ENCODE measurements at places on chromosomes 3 and 15.
A peak's percentile ranks its signal among the peaks of the same experiment; 100 is the strongest.

DNA sequence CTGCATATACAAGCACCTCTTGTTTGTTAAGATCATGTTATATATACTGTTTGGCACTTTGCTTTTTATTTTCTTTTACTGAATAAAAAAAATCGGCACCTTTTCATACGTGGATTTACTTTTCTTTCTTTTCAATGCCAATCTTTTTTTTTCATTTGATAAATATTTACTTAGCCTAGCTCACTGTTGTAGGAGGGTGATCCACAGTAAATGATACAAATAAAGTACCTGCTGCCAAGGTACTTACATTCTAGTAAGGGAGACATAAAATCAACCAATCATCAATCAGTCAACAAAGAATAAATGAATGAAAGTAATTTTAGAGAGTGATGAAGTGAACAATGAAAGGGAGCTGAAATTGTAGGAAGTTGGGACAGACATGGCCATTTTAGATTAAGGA, 18.3 kb downstream of the GNB5 start:
- no peak for DNase-seq

GRCh38 chr3:42803414-42804105, 730 bp downstream of the HIGD1A start:
- DNase-seq: no peak

DNA sequence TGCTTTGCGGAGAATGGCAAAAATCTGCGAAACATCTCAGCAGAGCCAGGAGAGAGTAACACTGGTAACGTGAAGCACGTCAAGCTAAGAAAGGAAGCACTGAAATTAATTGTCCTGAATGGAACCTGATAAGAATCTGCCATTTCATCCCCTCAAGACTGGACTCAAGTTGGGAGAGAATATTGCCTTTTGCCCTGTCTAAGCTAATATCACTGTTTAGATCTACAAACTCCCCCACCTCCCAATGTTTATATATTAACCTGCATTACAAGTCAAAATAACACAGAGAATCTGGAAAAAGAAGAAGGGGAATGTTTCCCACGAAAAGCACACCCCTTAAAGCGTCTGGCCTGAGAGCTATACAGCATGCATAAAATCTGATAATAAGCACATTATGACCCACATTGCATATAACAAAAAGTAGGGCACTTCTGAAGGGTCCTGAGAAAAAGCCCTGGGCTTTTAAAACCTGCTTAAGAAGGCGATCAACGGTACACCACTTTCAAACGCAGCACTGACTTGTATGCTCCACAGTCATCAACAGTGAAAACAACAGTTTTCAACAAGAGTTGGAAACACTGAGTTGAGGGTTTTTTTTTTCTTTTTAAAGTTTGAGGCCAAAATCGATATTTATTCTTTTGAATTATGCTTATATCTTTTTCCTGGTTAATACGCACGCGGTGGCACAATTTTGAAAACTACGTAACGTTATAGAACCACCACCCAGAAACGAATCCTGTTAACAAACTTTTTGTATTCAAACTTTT, 1.4 kb upstream of the KAT2B start:
- no peak for DNase-seq

GRCh38 chr3:48500656-48501055, 3.3 kb downstream of the SHISA5 start:
- no peak for DNase-seq

DNA sequence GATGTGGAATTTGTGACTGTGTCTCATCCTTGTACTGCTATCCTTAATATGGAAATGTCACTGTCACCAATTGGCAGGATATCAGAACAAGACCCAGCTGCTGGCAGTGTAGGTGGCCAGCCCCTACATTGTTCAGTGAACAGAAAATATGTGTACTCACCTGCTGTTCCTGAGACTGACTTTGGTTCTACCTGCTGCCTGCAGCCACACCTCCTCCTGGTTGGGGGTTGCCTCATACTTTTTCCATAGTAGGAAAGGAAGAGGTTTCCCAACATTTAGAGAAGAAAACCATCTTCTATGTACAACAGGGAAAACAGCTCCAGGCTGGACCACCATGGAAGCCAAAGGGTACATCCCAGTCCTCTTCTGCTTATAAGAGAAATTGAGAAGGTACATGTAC, 35.9 kb downstream of the SLC12A1 start:
- DNase-seq: no peak

- DNase-seq: peak; percentile 16
Observed at GRCh38 chr3:115790759-115791158, 167.4 kb downstream of the GAP43 start.

DNA sequence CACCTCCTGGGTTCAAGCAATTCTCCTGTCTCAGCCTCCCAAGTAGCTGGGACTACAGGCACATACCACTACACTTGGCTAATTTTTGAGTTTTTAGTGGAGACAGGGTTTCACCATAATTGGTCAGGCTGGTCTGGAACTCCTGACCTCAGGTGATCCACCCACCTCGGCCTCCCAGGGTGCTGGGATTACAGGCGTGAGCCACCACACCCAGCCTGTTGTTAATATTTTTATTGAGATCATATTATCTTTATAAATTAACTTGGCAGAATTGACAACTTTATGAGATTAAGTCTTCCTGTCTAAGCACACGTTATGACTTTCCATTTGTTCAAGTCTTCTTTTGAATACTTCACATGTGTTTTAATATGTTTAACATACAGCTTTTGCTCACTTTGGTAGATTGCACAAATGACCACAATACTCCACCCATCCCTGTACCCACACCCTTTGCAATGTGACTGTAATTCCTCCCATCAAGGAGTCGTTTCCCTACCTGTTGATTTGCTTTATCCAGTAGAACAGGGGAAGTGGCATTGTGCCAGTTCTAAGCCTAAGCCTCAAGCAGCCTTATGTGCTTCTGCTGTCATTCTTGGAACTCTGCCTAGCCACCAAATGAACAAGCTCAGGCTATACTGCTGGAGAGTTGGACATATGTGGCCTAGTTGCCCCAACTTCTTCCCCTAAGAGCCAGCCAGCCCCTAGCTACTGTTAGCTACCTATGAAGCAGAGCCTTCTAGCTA, 8.2 kb downstream of the XYLB start:
- no peak for DNase-seq

GRCh38 chr3:51275111-51275805, 109.8 kb upstream of the MANF start:
- DNase-seq: no peak

GRCh38 chr3:108462899-108463298, 47.5 kb downstream of the MYH15 start:
- DNase-seq: no peak

GRCh38 chr3:171028779-171029232, 2.3 kb upstream of the SLC2A2 start:
- DNase-seq: no peak

DNA sequence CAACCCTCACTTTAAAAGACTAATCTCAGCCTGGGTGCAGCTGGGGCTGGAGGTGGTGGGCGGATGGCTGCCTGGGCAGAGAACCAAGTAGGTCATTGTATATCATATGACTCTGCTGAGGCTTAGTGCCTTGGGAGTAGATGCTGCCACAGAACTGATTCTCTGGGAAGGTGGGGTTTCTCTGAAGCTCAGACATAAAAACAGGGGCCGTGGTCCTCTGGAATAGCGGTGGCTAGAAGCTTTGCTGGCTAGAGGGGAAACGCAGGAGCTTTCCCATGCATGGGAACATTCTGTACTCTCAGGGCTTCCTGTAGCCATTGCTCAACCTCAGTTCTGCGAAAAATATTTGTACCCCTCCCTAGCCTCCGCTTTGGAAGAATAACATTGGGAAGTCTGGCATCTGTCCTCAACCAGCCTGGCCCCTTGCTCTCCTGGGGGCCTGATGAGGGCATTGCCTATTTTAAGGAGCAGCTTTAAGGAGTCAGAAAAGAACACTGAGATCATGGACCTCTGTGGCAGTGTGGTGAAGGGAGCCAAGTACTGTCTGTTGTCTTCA, 14.7 kb downstream of the TIMP4 start:
- no peak for DNase-seq

GRCh38 chr3:7432610-7433009, 571.7 kb downstream of the GRM7 start:
- no peak for DNase-seq

DNA sequence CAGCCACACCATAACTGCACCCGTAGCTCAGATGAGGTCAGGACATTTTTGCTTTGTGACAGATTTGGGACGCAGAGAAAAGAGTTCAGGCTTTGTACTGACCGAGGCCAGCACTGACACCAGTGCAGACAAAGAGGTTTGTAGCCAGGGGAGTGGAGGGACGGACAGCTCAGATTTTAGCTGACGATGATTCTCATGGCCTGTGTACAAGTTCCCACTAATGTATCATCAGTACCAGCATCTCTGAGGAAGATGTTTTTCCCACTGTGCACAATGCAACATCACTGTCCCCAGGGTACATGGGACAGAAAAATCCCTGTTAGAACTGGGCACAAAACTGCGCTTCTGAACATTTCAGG, 112.7 kb downstream of the SLCO3A1 start:
- DNase-seq: no peak

DNA sequence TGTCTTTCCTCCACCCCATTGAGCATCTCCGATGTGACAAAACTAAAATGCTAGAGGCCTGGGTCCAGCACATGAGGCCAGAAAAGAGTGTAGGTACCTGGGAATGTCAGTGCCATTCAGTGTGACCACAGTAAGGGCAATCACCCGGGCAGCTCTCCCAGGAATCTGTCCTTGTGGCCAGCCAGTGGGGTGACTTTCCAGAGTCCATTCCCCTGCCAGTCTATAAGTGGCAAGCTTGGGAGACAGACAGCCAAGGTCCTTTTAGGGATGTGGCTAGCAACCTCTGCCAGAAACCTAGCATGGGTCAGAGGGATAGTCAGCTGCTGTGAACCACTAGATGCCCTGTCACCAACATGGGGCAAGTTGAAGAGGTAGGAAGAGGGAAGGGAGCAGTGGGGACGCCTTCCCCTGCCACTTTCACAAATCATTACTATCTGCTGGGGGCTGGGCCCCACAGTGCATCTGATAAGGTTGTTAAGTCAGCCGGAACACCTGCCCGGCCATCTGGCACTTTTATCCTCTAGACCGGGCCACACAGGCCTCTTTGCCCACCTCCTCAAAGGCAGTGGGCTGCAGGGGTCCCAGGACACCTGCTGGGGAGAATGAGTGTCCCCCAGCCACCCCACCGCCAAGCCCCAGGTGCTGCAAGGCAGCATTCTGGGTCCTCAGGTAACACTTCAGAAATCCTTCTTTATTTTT, 24.8 kb upstream of the DET1 start:
- DNase-seq: no peak

DNA sequence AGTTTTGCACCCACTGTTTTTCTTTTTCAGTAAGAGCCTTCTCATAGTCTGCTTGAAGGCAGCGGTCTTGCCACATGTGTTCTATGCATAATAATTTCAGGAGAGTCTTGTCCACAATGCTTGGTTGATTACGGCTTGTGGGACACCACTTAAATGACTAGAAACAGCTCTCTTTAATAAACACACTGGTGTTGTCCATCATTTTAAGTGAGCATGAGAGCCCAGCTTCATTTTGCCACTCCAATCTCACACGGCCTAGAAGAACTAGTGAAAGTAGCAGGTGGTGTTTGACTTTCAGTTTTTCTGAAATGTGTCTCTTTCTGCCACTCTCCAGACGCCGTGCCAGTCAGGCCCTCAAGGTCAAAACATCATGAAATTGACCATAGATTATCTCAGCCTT, 292.1 kb downstream of the LPP start:
- no peak for DNase-seq

- no peak for DNase-seq
Observed at GRCh38 chr3:12729051-12729651, 29.9 kb downstream of the TMEM40 start.

GRCh38 chr3:42163622-42164244, 72.6 kb downstream of the TRAK1 start:
- no peak for DNase-seq

DNA sequence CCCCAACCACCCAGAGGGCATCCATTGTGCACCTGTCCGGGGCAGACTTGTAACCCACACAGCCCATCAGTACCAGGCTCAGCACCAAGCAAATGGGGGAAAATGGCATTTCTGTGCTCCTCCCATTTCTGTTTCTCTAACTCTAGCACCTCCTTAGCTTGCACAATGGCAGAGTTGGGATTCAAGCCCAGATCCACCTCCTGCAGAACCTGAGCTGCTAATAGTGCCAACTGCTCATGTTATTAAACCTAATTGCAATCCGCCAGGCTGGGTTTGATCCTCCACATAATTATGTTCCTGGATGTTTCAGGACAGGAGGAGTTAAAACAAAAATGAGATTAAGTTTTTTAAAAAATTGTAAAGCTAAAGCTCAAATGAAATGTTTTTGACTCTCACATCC, 235.0 kb downstream of the OCA2 start:
- DNase-seq: no peak

DNA sequence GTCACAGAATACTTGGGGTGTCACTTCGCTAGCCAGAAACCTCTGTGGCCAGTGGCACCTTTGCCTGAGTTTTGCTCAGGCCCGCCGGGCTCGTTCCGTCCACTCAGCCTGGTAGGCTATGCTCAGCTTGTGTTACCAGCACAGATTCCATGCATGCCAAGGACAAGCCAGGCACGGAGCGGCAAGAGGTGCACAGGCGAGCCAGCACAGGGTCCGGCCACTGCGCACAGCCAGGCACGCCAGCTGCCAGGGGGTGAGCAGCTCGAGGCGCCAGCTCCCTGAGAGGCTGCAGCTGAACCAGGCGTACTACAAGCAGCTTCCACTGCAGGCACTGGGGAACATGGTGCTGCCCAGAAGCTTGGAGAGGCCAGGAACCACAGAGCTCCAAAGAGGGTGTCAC, 14.7 kb downstream of the PCYT1A start:
- no peak for DNase-seq

DNA sequence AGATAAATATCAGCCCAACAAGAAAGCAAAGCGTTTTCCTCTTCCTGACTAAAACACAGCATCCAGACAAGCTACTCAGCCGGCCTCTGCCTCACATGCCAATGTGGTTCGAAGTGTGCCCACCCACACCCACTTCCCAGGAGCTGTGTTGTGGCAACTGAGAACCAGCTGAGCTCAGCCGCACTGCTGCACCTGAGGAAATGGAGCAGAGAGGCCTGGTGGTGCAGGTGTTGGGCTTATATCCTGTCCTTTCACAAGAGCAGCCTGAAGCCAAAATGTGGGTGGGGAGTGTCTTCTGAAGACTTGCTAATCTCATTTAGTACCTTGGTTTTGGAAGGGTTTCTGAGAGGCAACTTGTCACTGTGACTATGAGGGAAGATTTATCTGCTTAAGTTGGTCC, 23.0 kb upstream of the RETNLB start:
- no peak for DNase-seq

GRCh38 chr3:23219117-23219516, 16.0 kb downstream of the UBE2E2 start:
- no peak for DNase-seq

DNA sequence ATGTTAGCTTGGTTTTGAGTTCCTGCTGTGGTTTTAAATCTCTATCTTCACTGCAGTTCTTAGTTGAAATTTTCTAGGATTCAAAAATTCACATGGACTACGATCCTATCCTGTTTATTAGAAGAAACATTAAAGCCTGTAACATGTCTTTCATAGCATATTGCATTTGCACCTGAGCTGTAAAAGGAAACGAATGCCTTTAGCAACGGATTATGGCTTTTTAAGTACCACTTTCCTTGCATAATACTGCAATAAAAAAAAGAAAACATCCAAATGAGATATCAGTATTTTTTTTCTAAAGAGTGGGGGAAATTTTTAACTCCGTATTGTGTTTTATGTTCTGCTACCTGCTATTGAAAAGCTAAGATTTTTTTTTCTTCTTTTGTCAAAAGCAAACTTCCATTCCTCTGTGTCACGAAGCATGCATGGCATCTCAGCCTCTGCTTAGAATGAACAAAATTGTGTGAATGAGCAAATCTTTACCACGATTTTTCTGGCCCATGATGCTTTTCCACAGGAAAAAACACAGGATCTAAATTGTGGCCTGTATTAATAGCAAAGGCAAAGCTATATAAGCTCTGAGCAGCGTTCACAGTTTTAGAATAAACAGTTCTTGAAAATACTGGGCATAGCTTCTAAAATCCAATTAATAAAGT, 110.0 kb upstream of the CDIN1 start:
- DNase-seq: no peak
